ENCODE measurements at places on chromosomes 1 and 21.

- no peak for DNase-seq
Observed at GRCh38 chr1:164771619-164772361, 212.8 kb downstream of the PBX1 start.

GRCh38 chr21:15034126-15034853 lies 30.5 kb downstream of the NRIP1 start:
- no peak for DNase-seq

DNA sequence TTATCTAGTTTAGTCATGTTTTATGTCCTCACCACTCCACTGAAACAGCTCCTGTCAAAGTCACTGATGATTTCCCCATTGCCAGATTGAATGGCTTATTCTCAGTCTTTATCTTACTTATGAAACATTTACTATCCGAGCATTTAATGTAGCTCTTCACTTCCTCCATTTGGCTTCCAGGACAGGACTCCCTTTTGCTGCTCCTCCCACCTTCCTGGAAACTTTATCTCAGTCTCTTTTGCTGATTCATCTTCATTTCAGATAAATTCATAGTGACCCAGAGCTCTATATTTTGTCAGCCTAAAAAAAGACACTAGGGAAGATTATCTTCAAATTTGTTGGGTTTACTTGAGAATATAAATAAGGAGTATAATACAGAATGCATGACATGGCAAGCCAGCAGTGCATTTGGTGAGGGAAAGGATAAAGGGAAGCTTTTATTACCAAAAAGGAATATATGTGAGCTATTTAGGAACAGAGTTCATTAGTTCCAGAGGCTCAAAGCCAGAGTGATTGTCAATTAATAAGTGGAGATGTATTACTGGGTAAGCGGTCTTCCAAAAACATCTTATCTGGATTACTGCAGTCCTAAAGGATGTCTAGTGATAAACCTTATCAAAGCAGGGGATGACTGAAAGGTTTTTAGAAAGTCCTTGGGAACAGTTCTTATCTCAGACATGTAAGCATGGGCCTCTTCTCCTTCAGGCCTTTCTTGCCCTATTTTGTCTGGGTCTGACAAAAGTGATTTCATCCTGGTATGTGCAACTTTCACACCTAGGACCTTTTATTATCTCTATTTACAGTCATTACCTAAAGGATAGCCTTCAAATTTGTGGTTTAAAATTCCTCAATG lies 25.6 kb downstream of the IL23R start:
- DNase-seq: no peak

DNA sequence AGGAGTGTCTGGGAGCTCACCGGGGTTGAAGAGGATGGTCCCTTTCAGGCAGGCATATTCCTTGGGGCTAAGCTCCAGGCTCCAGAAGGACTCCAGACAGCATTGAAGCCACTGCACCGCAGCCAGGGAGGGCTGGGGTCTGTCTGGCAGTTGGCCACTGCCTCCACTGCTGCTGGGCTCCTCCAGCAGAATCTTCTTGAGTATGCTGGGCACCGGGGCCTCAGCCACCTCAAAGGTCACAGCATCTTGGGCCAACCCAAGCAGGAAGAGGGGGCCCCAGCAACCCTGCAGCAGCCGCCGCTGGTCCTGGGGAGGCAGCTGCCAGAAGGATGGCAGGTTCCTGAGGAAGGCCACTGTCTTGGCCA lies 404 bp downstream of the NR0B2 start:
- no peak for DNase-seq

GRCh38 chr1:33001282-33001681 lies 35.4 kb downstream of the AK2 start:
- DNase-seq: no peak

DNA sequence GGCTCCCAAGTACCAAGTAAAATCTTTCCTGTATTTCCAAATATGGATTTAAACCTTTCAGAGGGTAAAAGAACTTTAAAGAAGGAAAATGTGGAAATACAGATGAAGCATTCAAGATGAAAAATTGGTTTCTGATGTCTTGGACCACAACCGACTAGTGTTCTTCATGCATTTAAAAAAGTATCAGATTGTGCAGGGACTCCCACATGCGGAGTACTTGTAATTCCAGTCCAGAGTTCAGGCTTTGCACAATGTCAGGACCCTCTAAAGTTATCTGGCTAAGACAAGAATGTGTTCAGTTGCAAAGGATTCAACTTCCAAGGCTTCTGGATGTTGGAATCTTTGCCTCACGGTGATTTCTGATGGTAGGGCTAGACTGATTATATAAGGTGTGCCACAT lies 66.7 kb downstream of the RGL1 start:
- DNase-seq: no peak

DNA sequence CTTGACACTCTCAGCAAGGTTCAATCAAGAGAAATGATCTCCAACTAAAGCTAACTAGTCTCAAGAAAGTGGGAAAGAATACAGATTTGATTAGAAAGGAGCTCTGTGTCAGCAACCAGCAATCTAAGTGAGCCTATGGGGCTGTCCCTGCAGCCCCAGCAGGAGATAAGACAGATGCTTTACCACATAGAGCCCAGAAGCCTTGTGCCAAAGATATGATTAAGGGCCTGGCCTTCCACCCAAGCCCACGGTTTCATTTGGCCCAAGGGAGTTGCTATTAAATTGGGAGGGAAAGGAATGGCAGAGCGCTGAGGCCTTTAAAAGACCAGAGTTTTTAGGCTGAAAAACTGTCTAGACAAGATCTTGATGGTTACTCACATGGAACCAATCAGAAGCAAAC lies 74.8 kb downstream of the HLCS start:
- DNase-seq: no peak

DNA sequence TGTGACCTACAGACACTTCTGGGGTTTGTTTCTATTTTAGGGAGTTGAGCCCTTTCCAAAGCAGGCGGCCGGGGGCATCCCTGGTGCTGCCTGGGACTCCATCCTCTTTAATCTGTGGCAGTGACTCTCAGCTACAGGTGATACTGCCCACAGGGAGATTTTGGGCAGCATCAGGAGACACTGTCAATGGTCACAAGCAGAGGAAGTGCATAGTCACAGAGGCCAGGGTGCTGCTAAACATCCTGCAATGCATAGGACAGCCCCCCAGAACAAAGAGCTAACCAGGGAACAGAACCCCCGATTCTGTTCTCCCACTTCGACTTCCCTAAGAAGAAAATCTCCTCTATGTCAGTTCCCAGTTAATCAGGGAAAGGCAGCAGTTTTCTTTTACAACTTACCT lies 66.2 kb downstream of the TEX35 start:
- DNase-seq: no peak

DNA sequence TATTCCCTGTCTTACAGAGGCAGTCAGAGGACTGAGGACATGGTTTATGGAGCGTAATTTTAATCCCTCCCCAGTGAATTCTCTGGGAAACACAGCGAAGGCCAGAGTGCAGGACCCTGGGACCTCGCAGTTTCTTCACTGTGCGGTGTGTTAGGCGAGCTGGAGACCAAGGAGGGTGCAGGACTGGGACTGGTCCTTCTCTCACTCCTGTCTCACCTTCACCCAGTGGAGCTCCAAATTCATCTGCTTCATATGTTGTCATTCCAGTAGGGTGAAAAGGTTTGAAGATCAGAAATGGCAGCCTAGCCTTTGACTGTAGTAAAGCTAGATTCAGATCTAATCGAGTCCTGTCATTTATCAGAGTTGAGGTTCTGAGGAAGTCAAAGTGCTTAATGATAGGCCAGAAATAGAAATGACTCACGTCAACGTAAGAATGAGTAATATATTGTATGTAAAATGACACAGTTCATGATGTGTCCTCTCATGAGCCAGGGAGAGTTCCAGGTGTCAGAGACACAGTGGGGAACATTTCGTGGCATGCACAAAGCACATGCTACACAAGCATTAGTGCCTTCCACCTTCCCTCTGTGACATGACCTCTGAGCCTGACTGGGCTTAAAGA lies 647.5 kb downstream of the SMYD3 start:
- no peak for DNase-seq

- DNase-seq: no peak
Observed at GRCh38 chr1:199447906-199448305, 579.6 kb upstream of the NR5A2 start.

GRCh38 chr1:228875741-228876140 lies 140.5 kb downstream of the RHOU start:
- DNase-seq: no peak

- DNase-seq: no peak
Observed at GRCh38 chr1:100936194-100936967, 40.5 kb downstream of the SLC30A7 start.

DNA sequence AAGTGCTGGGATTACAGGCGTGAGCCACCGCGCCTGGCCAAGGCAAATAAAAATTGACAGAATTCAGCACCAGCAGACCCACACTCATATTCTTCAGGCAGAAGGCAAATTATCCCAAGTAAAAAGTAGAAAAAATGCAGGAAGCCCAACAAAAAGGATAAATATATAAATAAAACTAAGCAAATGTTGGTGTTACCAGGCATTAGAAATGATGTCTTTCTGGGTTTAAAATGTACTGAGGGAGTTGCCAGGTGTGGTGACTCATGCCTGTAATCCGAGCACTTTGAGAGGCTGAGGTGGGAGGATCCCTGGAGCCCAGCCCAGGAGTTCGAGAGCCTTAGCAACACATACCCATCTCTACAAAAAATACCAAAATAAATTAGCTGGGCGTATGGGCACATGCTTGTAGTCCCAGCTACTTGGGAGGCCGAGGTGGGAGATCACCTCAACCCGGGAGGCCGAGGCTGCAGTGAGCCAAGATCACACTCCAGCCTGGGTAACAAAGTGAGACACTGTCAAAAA lies 6.3 kb downstream of the INTS11 start:
- no peak for DNase-seq

- DNase-seq: peak; percentile 6
Observed at GRCh38 chr1:108200687-108201051, 526 bp upstream of the SLC25A24 start.

DNA sequence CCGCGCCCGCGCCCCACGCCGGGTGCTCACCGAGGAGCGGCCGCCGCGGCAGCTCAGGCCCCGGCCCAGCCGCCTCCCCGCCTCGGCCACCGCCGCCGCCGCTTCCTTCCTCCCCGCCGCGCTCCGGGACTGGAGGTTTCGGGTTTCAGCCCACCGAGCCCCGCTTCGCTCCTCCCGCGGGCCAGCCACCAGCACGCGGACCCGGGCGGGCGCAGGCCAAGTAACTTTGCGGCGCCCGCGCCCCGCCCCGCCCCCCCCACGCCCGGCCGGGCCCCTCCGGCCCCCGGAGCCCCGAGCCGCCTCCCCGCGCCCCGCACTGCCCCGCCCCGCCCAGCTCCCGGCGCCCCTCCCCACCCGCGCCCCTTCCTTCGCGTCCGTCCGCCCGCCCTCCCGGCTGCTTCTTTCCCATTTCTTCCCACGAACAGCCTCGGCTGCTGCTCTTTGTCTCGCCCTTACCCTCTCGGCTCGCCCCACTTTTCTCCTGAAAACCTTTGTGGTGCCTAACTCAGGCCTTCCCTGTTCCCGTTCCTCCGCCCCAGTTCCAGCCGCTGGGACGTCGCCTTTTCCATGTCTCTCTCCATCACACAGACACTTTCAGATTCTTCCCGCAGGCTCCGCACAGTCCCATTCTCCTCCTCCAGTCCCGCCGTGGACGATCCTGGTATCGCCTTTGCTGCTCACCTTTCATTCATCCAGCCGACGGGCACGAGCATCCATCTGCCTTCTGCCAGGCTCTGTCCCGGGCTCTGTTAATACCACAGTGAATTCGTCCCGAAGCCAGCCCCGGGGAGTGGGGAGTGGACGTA lies at the start of gene GPR161:
GPR161 (minus strand) TSS at position 222 of the 806 bp plus-strand sequence. CDS start 32,080 bp downstream, outside the sequence.
- no peak for DNase-seq

GRCh38 chr1:111513410-111514020 lies 10.1 kb upstream of the ADORA3 start:
- DNase-seq: no peak

- no peak for DNase-seq
Observed at GRCh38 chr1:187837787-187838186, 1009.0 kb downstream of the PLA2G4A start.

DNA sequence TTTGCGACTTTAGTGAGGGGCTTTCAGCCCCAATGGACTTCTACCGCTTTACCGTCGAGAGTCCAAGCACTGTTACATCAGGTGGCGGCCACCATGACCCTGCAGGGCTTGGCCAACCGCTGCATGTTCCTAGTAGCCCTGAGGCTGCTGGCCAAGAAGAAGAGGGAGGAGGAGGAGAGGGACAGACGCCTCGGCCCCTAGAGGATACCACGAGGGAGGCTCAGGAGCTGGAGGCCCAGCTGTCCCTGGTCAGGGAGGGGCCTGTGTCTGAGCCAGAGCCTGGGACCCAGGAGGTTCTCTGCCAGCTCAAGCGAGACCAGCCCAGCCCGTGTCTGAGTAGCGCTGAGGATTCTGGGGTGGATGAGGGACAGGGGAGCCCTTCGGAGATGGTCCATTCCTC lies 8.6 kb upstream of the SLC25A34 start:
- no peak for DNase-seq

GRCh38 chr1:22052115-22053016 lies at the start of gene CDC42:
CDC42 (plus strand) TSS chr1:22052709; CDS start chr1:22078479, 25,770 bp downstream.
- DNase-seq: peak; percentile 93

- DNase-seq: no peak
Observed at GRCh38 chr1:192521734-192522133, 53.8 kb upstream of the RGS1 start.

DNA sequence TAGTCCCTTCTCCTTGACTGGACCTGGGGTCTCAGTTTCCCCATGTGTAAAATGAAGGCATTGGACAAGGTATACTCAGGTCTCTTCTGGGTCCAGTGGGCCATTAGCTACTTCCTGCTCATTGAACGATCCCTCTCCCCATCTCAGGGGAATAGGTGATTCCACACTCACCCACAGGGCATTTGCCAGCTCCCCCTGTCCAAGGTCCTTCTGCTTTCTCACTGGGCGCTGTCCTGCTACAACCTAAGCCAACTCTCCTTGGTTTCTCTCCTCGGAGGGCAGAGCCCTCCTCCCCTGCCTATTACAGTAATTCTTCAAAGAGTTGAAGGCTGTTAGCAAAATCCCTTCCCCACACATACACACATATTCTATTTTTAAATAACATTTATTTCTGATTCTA lies 16.6 kb downstream of the DISP3 start:
- DNase-seq: no peak

- DNase-seq: no peak
Observed at GRCh38 chr1:41789661-41790330, 128.9 kb downstream of the HIVEP3 start.

- DNase-seq: no peak
Observed at GRCh38 chr1:181640956-181641355, 157.6 kb downstream of the CACNA1E start.

DNA sequence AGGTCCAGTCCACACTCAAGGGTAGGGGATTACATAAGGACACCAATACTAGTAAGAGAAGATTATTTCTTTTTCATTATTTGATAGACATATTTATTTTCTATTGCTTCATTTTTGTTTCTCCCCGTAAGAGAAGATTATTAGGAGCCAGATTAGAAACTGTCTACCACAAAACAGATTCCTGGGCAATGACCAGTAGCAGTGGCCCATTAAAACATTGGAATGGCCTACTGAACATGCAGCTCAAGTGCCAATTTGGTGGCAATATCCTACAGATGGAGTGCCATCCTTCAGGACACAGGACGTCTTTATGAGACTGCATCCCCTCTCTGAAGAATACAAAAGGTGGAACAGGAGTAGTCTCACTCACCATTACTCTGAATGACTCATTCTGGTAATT lies 34.0 kb upstream of the ARHGAP29 start:
- no peak for DNase-seq

- DNase-seq: no peak
Observed at GRCh38 chr1:224481601-224482000, 47.0 kb upstream of the WDR26 start.

- no peak for DNase-seq
Observed at GRCh38 chr1:217770918-217771317, 139.8 kb downstream of the SPATA17 start.

All from stimulated activated CD8-positive, alpha-beta memory T cell treated with anti-CD3 and anti-CD28 coated beads, Interleukin-4, amount 100 ng/mL, for 24 hours (primary cell).